Stimulated activated CD8-positive, alpha-beta memory T cell treated with anti-CD3 and anti-CD28 coated beads, Interleukin-4, amount 100 ng/mL, for 1 hour (primary cell): ENCODE measurements at places on chromosomes 7 and 10.

DNA sequence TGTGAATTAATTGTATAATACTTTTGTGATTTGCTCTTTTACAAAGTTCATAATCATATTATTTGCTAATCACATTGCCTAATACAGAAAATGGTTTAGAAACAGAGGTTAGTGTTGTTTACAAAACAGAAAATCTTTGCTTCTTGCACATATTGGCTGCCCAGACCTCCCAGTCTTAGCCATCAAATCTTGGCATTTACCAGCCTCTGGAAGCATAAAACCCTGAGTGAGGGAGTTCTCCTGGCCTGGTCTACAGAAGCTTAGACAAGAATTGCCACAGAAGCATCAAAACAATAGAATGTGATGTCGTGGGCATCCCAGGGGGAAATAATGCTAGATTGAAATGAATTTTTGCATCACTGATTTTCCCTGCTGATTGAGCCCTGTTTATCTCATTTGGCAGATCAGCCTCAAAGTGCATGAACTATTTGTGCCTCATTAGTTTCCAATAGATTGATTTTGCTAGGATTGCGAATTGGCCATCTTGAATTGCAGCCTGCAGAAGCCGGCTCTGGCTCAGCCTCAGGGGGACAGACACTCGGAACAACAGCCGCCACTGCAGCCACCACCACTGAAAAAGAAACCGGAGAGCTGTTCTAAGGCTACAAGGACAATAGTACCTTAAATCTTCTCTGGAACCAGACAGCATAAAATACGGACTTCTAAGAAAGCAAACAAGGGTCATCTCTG, 11.1 kb upstream of the SORBS1 start:
- no peak for DNase-seq

DNA sequence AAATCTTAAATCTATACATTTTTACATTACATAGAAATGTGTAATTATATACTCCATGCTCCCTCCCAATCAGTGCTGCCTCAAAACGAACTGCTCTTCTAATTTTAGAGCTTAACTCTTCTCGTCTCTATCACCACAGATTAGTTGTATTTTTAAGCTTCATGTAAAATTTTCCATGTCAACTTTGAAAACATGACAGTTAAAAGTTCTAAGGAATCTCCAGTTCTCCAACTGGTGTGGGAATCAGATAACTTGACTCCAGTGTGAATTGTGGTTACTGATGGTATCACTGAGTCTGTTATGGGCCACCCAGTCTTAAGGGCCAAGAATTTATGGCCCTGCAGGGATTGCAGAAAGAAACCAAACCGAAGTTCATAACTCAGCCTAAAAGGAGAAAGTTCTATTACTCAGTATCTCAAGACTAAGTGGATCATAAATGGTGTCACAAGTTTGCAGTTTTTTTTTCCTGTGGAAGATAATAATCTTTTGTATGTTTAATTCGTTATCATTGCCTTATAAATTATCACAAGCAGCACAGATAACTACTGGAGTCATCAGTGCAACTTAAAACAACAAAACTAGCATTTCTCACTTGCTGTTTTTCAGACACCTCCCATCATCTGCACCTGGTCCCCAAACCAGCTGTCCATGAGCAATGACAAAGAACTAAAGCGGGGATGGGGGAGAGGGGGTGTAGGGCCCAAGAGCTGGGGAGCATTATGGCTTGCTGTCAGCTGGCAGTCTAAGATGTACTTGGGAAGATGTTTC, 31.5 kb upstream of the KMT2E start:
- no peak for DNase-seq

- DNase-seq = no peak
These were observed 205.0 kb downstream of the SORCS1 start for GRCh38 chr10:106959521-106959920.

DNA sequence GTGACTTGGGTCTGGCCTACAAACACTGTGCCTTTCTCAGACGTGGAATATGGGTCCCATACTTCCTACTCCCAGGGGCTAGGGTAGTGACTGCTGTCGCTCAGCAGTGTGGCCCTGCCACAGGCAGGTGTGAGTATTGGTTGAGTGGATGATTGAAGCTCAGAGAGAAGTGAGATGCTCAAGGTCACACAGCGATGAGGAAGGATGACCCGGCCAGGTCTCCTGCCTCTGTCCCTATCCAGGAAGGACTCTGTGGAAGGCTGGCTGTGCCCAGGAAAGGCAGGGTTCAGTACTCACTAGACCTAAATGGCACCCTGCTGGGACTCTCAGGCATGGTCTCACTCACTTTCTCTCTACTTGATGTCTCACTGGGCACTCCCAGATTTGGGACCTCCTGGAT, 2.8 kb downstream of the PRF1 start:
- no peak for DNase-seq
